ENCODE measurements at places on chromosomes 16 and 17. TPM values are rescaled to one million over a fixed set of nuclear protein-coding genes. Genes with fewer than 3 reads are reported as not detected.

- no peak for DNase-seq
Observed at GRCh38 chr17:3795390-3796102, 5.4 kb downstream of the ITGAE start.

GRCh38 chr17:45408611-45409421, 23.9 kb downstream of the ARHGAP27 start:
- DNase-seq, result no peak

DNA sequence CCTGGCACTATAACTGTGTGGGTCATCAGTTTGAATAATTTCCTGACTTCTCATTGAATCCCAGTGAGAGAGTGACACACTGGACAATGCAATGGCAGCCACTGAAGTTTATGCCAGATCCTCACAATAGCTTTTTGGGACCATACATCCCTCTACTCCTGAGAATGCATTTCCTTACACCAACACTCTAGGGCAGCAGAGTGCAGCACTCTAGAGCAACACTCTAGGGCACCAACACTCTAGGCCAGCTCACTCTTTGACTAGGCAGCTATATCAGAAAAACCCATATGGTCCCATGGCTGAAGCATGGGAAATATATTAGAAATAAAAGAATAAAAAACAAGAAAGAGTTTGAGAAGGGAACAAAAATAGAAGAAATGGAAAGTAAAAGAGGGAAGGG, 309.2 kb downstream of the MAP2K6 start:
- DNase-seq, result peak; percentile 12

DNA sequence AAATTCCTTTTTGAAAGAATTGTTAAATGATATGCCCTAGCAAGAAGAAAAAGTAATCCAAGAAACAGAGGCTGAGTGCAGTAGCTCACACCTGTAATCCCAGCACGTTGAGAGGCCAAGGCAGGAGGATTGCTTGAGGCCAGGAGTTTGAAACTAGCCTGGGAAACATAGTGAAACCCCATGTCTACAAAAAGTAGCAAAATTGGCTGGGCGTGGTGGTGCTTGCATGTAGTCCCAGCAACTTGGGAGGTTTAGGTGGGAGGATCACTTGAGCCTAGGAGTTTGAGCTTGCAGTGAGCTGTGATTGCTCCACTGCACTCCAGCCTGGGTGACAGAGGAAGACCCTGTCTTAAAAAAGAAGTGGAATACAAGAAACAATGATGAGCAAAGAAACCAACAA, 56.1 kb downstream of the NT5M start:
- no peak for DNase-seq

The KCNG4 gene
- not detected for total RNA-seq

The CD300LG gene
- total RNA-seq, result not detected

- peak; percentile 81 for DNase-seq
Observed at GRCh38 chr16:2511128-2511800, 2.5 kb upstream of the ATP6V0C start.

DNA sequence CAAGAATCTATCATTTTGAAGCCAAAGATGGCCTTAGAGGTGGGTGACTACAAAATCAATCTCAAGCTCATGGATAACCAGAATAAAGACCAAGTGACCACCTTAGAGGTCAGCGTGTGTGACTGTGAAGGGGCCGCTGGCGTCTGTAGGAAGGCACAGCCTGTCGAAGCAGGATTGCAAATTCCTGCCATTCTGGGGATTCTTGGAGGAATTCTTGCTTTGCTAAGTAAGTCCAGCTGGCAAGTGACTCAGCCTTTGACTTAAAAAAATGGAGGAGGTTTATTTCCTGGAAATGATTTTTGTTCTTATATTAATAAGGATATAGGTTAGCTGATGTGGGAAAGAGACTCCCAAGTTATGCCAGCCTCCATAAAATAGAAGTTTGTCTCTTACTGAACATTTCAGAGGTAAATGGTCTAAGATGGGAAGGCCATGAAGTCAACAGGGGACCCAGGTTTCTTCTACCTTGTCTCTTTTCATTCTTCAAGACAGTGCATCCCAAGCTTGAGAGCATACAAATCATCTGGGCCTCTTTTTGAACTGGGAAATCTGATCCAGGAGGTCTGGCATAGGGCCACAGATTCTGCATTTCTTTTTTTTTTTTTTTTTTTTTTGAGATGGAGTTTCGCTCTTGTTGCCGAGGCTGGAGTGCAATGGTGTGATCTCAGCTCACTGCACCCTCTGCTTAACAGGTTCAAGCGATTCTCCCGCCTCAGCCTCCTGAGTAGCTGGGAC, 19.8 kb upstream of the TANGO6 start:
- DNase-seq, result no peak

GRCh38 chr17:1643999-1644492, 1.5 kb downstream of the SCARF1 start:
- peak; percentile 17 for DNase-seq

DNA sequence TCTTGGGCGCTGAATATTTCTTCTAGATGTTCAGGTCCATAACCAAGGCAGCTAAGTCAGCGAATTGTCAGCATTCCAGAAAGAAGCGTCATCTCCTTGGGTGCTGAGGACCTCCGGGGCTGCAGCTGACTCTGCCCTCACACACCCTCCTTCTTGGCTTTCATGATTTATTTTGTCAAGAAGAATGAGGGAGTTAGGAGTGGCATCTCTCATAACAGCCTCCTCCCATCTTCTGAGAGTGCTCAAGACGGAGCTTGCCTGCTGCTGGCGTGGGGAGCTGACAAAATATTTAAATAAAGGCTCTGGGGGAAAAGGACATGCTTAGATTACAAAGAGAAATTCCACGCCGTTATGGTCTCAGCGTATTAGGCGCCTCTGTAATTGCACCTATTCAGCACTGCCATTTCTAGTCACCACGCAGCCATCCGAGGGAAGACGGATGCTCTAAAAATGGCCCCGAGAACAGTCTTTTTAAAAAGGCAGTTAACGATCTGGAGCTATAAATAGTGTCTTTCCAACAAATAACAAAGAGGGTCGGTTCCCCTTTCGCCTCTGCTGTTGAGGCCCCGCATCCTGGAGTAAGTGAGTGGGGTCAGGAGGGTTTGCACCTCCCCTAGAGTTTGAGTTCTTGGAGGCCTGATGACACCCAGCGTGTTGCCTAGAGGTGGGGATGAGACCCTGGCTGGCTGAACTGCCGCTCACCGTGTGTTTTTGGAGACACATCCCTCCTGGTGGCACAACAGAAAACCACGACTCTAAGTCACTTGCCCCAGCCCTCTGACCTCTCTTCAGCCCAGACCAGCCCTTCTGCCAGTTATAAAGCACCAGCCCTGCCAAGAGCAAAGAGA, 187.0 kb downstream of the CCDC182 start:
- DNase-seq, result peak; percentile 34

GRCh38 chr17:83084621-83085056, 5.2 kb downstream of the METRNL start:
- no peak for DNase-seq

- no peak for DNase-seq
Observed at GRCh38 chr17:64470625-64471024, 21.7 kb downstream of the MILR1 start.

DNA sequence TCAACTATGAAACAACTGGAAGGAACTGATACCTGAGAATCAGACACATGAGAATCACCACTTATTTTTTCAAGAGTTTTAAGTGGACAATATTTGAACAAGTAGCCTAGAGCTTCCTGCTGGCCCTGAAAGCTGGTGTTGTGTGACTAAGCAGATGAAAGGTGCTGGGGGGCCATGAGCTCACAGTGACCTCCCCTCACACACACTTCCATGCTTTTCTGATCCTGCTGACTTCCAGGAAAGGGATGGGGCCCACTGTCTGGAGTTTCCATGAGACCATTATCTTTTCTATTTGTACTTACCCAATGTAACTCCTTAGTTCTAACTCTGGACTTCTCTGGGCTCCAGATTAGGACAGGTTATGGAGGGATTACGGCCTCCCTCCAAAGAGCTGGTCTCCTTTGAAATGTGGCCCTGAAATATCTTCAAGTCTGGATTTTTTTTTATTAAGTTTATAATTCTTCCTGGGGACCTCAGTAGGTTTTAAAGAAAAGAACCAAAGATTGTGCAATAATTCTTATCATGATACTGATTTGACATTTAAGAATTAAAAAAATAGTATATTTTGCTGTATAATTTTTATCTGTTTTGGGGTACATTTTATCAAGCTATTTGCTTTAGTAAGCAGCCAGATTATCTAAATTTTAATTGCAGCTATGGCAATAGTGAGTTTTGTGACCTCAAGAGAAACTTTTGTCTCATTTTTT, 4.9 kb downstream of the CAPNS2 start:
- DNase-seq, result no peak

The EME1 gene
- total RNA-seq, result 0.79 TPM

DNA sequence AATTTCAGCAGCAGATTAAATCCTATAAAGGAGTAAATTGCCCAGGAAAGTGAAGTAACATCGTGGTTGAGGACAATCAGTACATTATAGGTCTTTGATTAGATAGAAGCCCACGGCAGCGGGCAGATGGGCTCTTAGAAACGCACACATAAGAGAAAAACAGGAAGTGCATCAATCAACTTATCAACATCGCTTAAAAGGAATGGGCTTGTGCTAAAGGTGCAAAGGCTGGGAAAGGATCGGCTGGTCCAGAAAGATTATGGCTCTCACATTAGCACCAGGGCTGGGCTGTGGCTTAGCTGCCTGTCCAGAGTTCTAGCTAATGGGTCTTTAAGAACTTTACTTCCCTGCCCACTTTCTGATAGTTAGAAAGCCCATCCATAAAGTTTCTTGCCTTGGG, 292.0 kb upstream of the TNRC6C start:
- DNase-seq, result no peak

DNA sequence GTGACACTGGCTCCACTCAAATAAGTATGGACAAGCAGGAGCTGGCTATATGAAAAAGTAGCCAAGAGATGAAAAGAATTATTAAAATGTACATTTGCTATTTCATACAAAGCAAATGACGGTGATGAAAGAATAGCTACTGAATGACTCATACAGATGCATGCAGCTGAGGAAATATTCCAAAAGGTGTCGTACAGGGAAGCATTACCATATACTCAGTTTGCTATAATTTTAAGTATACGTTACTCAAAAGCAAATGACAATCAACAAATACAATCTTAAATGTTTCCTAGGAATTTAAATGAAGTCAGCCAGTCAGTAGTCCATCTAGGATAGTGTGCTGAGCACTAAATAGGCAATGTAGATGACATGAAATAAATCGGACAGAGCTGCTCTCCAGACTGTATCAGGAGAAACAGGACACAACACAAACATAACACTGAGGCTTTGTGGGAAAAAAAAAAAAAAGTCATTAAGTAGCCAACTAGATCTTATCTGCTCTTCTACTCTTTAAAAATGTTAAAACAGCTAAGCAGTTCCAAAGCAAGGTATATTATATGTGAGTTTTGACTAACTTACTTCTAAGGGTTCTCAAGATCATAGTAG, 65.0 kb downstream of the NCOR1 start:
- DNase-seq, result peak; percentile 65

DNA sequence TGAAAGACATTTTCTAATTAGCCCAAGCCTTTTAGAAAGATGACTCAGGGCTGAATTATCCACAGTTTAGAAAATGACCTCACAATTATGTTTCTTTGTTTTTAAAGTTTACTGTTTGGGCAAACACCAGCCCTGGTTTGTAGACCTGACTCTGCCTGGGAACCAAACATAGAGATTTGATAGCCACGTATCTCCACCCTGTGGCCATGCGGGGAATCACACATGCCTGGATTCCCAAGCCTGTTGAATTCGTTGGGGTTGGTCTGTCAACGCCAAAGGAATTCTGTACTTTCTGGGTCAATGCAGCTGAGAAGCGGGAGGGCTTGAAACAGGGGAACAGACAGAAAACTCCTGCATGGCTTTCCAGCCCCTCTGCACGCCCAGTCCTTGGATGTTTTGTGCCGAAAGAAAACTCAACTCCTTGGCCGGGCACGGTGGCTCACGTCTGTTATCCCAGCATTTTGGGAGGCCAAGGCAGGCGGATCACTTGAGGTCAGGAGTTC, 26.9 kb downstream of the CD300A start:
- DNase-seq, result peak; percentile 75

DNA sequence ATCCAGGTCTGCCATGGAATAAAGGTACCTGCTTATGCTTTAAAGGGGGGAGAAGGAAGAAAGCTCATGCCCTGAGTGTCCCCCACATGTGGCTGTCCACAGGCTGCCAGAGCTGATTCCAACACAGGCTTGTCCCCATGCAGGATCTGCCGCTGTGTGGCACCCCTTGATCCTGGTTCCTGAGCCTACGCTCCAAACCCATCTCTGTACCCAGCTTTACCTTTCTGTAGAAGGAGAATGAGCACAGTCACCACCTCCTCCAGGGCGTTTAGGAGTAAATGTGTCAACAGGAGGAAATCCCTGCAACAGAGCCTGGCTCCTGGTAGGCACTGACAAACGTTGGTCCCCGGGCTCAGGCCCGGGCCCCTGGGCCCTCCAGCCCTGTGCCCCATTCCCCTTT, 175.6 kb downstream of the RBFOX3 start:
- no peak for DNase-seq

The GPR139 gene
- not detected for total RNA-seq

DNA sequence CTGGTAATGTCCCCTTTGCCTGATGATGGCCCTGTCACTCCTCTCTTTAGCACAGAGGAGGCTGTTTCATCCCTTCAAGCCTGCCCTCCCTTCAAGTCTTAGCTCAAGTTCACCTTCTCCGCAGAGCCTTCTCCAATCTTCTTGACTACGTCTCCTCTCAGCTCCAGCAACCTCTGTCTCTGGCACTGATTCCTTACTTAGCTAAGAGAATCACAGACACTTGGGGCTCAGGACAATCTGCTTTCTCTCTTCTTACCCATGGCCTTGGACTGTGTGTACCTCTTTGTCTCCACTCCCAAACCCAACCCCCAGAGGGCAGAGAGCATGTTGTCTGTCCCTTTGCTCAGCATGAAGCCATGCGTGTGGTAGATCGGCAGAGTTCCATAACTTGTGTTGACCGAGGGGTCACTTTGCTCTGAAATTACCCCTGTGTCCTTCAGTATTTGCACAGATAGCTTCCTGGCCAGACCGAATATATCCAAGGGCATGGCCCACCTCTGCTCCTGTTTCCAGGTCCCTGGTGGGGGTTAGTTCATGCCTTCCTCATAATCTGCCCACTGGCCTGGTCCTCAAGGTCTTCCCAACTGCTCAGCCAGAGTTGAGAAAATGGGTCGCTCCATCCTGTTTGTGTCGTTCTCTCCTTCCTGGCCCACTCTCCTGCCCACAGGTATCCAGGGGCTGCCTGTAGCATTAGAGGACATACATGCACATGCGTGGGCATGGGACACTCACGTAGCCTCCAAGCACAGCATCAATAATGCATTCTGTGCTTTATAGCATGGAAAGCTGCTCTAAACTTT, 41.6 kb downstream of the MAPT start:
- no peak for DNase-seq

Measured in lung microvascular endothelial cell (primary cell).